Right ventricle myocardium superior (tissue), 1 donor: ENCODE measurements at places on chromosomes 5 and 9.

DNA sequence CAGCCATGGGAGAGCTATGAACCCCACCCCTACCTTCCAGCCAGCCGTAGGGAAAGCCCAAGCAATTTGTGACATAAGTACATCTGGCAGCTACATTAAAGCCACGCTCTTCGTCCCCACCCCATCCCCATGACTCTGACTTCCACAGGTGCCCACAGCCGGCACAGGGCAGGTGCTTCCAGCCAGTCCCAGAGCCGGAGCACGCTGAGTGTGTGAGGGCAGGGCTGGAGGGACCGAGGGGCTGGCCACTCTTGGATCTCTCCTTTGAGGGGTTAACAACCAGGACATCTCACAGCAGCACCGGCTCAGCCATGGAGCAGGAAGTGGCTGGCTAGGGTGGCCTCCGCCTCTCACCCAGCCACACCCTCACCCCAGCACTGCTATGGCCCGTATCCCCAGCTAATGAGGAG lies 2.4 kb upstream of the FAM78A start:
- DNase-seq: peak; percentile 44

DNA sequence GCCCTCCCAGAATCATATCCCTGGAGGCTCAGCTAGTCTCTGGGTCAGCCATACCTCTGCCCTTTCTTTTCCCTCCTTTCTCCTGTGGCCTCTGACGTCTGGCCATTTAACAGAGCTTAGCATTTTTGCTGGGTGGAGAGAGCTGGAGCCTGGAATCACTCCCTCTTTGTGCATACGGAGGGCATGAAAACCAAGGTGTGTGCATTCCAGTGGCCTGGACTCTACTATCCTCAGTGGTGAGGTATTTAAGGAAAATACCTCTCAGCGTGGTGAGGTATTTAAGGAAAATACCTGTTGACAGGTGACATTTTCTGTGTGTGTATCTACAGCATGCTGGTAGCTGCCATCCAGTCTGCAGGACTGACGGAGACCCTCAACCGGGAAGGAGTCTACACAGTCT lies 27.5 kb downstream of the TGFBI start:
- no peak for DNase-seq

GRCh38 chr9:80934095-80934494 lies 755.3 kb downstream of the TLE1 start:
- DNase-seq: no peak

GRCh38 chr5:32312197-32312594 lies 543 bp downstream of the MTMR12 start:
- peak; percentile 84 for DNase-seq

- DNase-seq: no peak
Observed at GRCh38 chr5:140881889-140882590, at the start of gene PCDHA13. Gene PCDHA13, plus strand, starts transcription at chr5:140882124. Its CDS starts 145 bp downstream, at chr5:140882269.

DNA sequence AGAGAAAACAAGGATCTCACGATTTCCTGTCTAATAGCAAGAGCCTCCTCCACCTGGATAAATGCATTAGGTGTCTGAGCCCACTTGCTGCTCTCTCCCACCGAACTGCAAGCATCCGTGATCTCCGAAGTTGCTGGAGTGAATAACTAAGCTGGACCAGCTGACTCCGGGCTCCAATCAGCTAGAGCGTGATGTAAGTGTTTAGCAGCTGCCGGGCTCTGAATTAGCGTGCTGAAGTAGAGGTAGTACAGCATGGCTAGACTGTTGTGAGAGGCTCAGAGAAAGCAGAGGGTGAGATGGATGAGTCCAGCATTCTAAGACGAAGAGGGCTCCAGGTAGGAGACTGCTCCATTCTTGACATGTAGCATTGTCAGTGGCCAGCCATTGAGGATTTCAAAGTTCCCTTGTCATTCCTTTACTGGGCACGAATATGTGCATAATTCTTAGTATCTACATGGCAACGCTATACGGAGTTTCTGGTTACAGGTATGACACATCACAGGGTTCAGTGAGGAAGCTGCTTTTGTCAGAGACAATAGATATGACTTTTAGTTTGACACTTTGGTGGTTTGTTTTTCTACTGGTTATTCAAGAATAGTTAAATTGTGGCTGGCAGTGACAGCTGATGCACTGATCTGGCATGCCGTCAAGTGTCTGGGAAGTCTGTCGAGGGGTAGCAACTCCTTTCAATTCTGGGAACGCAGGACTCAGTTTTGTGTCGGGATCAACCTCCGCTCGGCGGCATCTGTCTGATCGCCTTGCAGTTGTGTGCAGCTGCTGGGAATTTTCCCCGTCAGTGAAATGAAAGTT lies 232.6 kb downstream of the MAST4 start:
- peak; percentile 74 for DNase-seq

GRCh38 chr5:92980491-92980890 lies 600.5 kb downstream of the NR2F1-AS1 start:
- DNase-seq: no peak

DNA sequence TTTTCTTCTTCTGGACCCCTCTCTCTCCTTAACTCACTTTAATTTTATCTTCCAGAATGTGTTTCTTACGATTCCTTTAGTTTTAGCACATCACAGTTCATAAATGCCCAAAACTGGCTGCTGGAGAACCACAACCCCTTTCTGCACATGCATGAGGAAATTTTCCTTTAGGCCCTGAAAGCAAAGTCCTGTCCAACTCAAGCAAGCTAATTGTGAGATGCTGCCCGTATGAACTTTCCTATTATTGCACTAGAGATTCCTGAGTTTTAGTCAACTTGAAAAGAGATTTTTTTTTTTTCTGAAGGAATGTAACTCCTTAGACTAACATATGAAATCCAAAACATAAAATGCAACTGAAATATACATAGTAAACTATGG lies 52.1 kb upstream of the DAB2 start:
- no peak for DNase-seq

DNA sequence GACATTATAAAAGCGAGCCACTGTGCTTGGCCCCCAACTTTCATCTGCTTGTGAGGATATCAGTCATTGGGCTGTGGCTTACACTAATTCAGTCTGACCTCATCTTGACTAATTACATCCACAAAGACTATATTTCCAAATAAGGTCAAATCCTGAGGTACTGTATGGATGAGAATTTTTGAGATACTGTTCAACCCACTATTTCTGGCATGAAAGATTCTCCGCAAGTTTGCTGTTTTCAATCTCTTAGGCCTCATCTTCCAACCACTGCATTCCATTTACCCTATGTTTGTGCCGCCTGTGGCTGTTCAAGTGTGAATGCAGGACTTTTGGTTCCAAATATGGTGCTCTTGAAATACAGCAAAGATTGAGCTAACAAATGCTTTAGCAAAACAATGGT lies 400.9 kb upstream of the SGCD start:
- DNase-seq: no peak

GRCh38 chr9:101840694-101841188 lies 102.3 kb upstream of the GRIN3A start:
- DNase-seq: no peak

GRCh38 chr9:105144841-105145240 lies 99.6 kb upstream of the SLC44A1 start:
- no peak for DNase-seq

DNA sequence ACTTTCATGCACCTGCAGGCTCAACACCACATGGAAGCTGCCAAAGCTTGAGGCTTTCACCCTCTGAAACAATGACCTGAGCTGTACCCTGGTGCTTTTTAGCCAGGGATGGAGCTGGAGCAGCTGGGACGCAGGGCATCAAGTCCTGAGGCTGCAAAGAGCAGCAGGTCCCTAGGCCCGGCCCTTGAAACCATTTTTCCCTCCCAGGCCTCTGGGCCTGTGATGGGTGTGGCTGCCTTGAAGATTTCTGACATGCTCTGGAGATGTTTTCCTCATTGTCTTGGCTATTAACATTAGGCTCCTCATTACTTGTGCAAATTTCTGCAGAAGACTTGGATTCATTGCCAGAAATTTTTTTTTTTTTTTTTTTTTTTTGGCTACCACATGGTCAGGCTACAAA lies 30.3 kb upstream of the GHR start:
- no peak for DNase-seq

- no peak for DNase-seq
Observed at GRCh38 chr5:136620621-136621020, 255.3 kb upstream of the TRPC7 start.

- DNase-seq: no peak
Observed at GRCh38 chr5:1545126-1545804, 21.5 kb upstream of the LPCAT1 start.

GRCh38 chr5:142296914-142297417 lies 27.9 kb downstream of the SPRY4 start:
- DNase-seq: no peak

DNA sequence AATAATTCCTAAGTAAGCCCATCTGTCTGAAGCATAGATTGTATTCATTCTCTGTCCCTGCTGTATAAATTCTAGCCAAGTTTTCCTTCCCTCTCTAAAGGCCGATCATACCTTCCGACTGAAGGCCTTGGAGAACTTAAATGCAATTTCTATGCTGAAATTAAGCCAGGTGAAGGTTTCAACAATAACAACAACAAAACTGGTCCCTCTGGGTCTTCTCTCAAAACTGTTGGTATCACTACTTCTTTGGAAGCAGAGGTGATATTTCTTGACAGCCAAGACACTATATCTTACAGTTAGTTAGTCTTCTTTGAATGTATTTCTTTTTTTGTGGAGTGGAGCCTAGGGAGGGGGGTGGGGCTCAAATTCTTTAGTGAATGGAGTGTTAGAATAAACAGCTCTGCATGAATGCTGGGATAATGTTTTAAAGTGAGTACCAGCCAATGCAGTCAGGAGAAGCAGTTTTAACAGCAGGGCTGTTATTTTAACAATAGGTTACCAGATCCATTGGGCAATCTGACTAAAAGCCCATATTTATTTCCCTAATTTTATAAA lies 508.9 kb downstream of the EBF1 start:
- no peak for DNase-seq

DNA sequence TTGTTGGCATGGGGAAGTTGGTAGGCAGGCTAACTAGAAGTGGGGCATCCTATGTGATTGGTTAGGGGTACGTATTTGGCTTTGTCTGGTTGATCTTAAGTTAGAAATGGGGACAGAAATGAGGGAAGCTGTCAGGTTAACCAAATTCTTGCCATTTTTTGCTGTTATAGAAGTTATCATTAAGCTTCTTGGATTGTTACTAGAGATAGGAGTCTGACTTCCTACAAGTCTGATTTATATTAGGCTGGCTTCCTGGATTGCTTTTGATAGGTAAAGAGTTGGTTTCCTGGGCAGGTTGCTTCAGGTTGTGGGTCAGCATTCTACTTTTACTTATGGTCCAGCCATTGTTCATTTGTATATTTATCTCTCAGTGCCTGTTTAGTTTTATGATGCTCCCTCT lies 216.9 kb downstream of the TLE4 start:
- no peak for DNase-seq

- no peak for DNase-seq
Observed at GRCh38 chr9:113990570-113990907, 87.6 kb downstream of the AMBP start.

GRCh38 chr5:142627383-142628217 lies 58.3 kb downstream of the FGF1 start:
- DNase-seq: no peak

- DNase-seq: peak; percentile 20
Observed at GRCh38 chr9:129324808-129325502, 146.9 kb upstream of the IER5L start.

DNA sequence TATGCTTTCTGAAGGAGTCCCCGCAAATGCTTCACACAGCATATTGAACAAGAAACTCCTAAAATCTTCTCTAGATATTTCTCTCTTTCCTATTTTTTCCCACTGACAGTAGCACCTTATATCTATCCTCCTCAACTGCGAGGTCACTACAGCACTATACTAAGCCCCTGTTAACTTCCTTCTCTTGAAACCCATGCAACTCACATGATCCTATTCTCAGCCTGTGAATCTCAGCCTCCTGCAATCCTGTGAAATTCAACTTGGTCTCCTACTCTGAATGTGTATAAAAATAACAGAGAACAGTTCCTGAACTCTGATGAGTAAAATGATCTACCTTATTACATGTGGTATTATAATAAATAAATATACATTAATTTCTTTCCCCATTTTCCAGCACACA lies 6.1 kb upstream of the PLGRKT start:
- DNase-seq: no peak

- DNase-seq: no peak
Observed at GRCh38 chr5:53418409-53418808, 62.0 kb upstream of the FST start.

DNA sequence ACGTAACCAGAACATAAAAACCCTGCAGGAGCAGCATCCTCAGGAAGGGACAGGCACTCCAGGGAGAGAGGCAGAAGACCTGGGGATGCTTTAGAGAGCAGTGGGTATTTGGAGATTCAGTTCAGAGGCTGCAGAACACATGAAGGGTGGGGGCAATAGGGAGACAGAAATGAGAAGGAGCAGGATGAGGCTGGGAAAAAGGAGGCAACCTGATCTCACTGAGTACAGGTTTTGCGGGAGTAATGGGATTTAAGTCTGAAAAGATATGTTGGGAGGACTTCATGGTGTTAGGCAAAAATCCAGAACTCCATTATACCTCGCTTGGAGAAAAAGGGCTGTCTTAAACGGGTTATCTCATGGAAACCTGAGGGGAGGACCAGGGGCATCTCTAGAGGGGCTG lies 41.3 kb upstream of the GARNL3 start:
- DNase-seq: no peak

- DNase-seq: no peak
Observed at GRCh38 chr5:171122372-171122771, 186.7 kb upstream of the TLX3 start.

DNA sequence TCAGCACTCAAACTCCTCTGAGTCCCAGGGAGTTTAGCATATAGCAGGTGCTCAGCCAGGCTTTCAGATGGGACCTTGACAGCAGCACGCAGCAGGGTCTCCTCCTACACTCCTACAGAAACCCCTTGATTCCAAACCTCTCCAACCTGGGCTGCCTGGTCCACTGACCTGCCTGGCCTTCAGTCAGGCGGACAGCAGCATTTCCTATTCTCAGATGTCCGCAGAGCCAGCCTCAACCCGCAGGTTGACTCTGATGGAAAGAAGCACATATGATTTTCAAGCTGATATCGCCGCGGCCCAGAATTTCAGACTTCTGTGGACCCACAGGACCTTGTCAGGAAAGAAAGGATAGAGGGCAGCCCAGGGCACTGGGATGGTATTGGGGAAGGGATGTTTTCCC lies 5.3 kb upstream of the SLC25A48 start:
- peak; percentile 23 for DNase-seq

DNA sequence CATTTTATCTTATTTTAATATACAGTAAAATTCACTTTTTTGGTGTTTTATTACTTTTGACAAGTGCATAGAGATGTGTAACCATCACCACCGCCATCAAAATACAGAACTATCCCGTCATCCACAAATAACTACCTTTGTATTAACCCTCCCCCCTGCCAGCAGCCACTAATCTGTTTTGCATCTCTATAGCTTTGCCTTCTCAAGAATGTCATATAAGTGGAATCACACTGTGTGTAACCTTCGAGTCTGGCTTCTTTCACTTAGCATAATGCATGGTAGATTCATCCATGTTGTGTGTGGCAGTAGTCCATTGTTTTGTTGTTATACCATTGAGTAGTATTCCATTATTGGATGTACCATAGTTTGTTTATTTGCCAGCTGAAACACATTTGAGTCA lies 98.8 kb downstream of the BOD1 start:
- no peak for DNase-seq
